ENCODE measurements at places on chromosomes 11 and 22. TPM values are rescaled to one million over a fixed set of nuclear protein-coding genes. Genes with fewer than 3 reads are reported as not detected.

DNA sequence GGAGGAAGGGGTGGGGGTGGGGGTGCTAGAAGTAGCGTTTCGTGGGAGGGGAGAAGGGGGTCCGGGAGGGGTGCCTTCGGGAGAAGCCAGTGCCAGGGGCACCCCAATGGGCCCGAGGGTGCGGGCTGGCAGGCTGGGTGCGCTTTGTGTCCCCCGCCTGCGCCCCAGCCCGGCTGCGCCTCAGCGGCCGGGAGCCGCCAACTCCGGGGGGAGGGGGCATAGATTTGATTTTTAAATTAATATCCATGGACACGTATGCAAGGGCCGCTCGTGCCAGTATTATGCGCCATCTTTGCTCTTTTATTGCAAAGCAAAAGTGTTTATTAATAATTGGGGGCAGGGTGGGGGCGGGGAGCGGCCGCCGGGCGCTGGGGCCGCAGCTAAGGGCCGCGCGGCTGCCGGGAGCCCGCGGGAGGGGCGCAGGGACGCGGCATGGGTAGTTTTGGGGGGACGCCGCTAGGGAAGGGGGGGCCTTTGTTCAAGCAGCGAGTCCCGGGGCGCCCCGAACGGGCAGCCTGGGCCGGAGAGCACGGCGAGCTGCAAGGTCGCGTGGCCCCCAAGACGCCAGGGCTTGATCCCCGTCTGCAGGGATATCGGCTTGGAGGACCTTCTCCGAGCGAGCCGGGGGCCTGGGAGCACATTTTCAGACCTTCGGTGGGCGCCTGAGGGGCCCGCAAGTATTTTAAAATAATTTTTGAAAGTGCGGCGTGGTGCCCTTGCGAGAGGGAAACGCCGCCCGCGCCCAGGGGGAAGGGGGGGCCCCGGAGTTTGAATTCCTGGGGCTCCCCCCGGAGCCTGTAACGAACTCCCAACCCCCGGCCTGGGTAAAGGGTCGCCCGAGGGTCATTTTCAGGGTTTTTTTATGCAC is 959 bp downstream of the CCND1 start:
- peak; percentile 78 for DNase-seq

The TTC9C gene
- total RNA-seq, result 37.4 TPM

DNA sequence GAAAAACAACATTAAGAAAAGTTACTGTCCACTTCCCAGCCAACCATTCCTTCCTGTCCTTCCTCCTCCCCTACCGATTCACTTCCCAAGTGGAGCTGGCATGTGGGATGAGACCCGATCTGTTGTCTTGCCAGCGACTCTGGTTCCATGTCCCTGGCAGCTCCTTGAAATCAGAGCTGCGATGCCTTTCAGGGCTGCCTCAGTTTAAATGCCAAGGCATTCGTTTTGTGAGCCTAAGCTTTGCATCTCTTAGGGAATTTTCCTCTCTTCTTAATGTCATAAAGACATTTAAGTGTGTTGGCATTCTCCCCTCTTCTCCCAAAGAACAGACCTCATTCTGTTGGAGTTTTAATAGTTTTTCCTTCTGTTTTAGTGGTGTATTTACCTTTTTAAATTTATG is 98.4 kb downstream of the EXT2 start:
- DNase-seq, result no peak

The HTR3A gene
- 0.68 TPM for total RNA-seq

- no peak for DNase-seq
Measured at GRCh38 chr11:11036185-11036847, 178.5 kb upstream of the ZBED5 start.

All from suprapubic skin (tissue), 4 donors.